ENCODE measurements at places on chromosomes 16 and 17.

- no peak for DNase-seq
Measured at GRCh38 chr16:11156401-11156800, 99.6 kb downstream of the SOCS1 start.

GRCh38 chr17:47705536-47706530 lies 11.9 kb downstream of the TBKBP1 start:
- DNase-seq: no peak

- DNase-seq: no peak
Measured at GRCh38 chr17:82219753-82220709, 7.4 kb upstream of the CCDC57 start.

GRCh38 chr17:47803201-47803600 lies 18.4 kb downstream of the OSBPL7 start:
- DNase-seq: no peak

DNA sequence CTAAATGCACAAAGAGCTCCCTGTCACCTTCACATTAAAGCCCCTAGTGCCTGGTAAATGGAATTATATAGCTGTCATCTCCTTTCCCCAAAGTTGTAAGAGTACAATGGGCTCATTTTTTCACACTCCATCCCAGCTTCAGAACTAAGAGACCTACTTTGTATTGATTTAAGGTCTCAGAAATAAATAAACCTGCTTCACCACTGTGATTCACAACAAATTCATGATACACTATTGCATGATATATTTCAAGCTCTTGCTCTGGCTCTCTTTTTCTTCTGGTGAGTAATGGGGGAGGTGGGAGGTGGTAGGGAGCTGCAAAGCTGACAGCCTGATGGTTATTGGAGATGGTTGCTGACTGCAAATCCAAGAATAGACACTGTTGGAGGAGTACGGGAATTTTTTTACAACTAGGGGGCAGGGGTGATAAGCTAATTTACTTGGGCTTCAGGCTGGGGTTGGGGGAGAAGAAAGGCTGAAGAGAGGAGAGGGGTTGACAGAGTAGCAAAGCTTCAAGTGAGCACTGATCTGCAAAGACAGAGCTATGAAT lies 189.9 kb downstream of the AATF start:
- no peak for DNase-seq

GRCh38 chr16:67801883-67802282 lies 4.5 kb downstream of the RANBP10 start:
- no peak for DNase-seq

Measured in stimulated activated CD4-positive, alpha-beta T cell treated with anti-CD3 and anti-CD28 coated beads, Interleukin-1b, Interleukin-23, amount 100 ng/mL, for 4 hours (primary cell).